ENCODE measurements at places on chromosomes 3 and 15. TPM values are rescaled to one million over a fixed set of nuclear protein-coding genes. Genes with fewer than 3 reads are reported as not detected.

Gene CLCN2
- total RNA-seq = 10.7 TPM

- DNase-seq = no peak
These were observed 105.3 kb downstream of the CD47 start for GRCh38 chr3:107985496-107985895.

DNA sequence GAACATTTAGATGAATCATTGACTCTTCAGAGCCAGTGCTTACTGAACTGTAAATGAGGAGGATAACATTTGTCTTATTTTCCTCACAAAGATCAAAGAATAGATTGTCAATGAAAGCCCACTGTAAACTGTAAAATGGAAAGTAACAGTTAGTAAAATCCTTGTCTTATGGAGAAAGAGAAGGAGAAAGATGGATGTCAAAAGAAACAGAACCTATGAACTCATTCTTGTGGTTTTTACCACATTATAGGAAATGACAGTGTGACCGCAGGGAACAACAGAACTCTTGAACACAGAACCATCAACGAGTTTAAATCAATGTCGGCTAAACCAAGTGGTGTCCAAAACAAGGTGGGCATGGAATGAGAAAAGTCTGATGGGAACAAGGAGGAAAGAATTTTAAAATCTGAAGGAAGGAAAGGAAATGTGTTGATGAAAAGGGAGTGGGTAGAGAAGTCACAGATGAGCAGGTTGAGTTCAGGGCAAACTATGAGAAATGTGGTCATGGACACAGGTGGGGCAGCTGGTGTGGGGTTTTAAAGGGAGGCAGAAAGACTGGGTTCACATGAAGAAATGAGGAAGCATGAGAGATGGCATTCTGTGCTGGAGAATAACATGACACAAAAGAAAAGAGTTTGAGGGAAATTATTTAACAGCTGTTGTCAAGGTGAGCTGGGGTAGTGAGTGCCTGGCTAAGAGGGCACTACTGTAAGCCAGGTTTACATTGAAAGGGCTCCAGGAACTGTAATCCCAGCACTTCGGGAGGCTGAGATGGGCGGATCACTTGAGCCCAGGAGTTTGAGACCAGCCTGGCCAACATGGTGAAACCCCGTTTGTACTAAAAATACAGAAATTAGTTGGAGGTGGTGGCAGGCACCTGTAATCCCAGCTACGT, 42.4 kb upstream of the ETV5 start:
- no peak for DNase-seq

- DNase-seq = peak; percentile 59
These were observed 4.5 kb upstream of the RFT1 start for GRCh38 chr3:53134631-53135232.

- peak; percentile 26 for DNase-seq
These were observed 131.3 kb downstream of the TJP1 start for GRCh38 chr15:29690765-29691475.

GRCh38 chr3:135038186-135038585, 243.1 kb downstream of the EPHB1 start:
- no peak for DNase-seq

GRCh38 chr3:130688015-130688688, 58.5 kb downstream of the PIK3R4 start:
- no peak for DNase-seq

GRCh38 chr3:12796171-12797123, at the start of gene CAND2:
TSS of gene CAND2 (plus strand) at chr3:12796680. CDS start at chr3:12796721, 41 bp downstream.
- no peak for DNase-seq

- no peak for DNase-seq
These were observed 223.6 kb downstream of the CACNA2D3 start for GRCh38 chr3:54345847-54346375.

GRCh38 chr15:80876348-80876674, 97.1 kb downstream of the CEMIP start:
- DNase-seq = no peak

All from mammary epithelial cell (primary cell).